NCI-H2227 treated with DMSO at 0.1 percent for 48 hours (cell line): ENCODE measurements at places on chromosomes 1 and 21.

GRCh38 chr21:43921979-43922945 lies 57.2 kb downstream of the AGPAT3 start:
- DNase-seq, result no peak

GRCh38 chr1:40956407-40956806 lies 23.1 kb upstream of the CTPS1 start:
- DNase-seq, result no peak

DNA sequence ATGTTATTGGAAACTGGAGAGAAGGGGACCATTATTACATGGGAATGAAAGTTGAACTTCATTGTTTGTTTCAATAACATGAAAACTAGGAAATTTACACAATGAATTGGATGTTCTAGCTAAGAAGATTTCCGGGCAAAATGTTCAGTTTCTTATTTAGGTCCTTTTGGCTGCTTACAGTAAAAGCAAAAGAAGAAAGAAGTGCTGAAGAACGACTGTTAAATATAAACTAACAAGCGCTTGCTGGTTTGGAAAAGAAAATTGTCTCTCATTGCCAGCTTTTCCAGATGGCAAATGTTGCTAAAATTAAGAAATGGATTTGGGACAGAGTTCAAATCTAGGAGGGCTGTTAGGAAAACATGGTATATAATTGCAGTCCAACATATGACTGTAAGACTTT lies 139.6 kb downstream of the ZNF644 start:
- no peak for DNase-seq

- DNase-seq, result no peak
These were observed 16.3 kb downstream of the SETD4 start for GRCh38 chr21:36044056-36044455.

GRCh38 chr1:239814306-239814881 lies 277.3 kb upstream of the FMN2 start:
- DNase-seq, result no peak

DNA sequence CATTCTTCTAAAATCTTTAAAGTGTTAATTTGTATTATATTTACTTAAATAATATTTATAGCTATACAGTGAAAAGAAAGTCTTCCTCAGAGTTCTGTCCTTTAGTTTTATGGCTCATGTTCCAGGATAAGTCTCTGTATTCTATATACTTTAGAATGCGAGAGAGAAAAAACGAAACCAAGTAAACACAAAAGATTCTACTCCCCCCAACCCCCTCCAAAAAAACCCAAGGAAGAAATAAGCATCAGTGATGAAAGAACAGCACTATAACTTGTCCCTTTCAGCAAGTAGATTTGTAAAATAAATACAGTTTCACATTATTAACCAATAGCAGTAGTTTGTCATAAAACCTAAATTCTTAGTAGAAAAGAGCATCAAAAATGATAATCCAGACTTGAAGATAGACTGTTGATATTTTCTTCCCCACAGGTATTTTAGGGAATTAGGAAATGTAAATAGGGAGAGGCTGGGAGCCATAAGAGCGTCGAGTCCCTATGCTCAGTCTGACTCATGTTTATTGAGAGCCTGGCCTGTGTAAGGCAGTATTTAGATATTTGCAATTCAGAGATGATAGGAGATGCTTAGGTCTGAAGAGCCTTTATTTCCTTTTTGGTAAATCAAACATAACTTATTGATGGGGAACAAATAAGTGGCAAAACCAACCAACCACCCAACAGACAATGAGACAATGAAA lies 35.5 kb downstream of the CDC14A start:
- no peak for DNase-seq

DNA sequence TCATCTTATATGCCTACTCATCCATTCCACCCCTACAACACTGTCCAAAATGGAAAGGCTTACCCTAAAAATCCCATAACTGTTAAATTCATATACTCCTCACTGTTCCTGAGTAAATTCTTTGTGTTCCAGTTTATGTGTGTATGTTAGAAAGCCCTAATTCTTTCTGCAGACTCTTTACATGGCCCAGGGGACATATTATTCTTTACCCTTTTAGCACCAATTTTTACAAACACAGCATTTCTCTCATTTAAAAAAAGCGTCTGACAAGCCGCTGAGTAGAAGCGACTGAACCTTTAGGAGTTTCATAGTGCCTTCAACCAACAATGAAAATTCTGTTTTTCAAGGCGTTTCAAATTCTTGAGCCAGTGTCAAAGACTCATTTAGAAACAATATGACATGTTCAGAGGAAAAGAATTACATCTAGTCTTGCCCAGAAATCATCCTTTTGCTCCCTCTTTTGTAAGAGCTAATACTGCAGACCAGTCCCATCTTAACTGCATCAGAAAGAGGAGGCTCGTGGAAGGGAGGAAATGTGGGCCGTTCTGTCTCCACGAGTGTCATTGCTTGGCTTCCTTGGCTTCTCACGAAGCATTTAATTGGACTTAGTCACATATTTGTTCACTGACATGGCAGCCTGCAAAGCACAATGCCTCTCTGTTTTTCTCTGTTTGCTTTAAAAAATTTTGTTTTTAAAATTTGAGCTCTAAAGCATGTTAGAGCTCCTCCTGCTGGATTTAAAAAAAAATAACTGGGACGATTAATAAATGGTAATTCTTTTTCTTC lies 21.3 kb upstream of the C1orf105 start:
- peak; percentile 52 for DNase-seq

DNA sequence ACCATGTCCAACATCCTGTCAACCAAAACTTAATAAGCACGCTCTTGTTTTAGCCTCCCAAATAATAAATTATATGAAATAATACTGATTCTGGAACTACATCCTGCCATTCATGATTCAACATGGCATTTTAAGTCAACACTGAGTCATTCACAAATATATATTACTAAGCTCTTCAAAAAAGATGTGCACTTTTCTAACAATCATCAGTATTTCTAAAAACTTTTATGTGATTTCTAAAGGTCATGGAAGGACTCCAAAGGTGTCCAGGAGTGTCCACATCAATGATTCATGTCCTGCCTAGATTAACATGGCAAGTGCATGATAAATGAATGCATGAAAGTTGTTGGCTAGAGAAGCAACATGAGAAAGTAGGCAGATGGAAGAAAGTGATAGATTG lies 51.6 kb downstream of the NEGR1 start:
- DNase-seq, result no peak

- DNase-seq, result peak; percentile 71
These were observed 66.5 kb upstream of the UBE2U start for GRCh38 chr1:64136752-64137411.

- DNase-seq, result peak; percentile 79
These were observed 92.9 kb downstream of the PIGK start for GRCh38 chr1:77126307-77126706.

DNA sequence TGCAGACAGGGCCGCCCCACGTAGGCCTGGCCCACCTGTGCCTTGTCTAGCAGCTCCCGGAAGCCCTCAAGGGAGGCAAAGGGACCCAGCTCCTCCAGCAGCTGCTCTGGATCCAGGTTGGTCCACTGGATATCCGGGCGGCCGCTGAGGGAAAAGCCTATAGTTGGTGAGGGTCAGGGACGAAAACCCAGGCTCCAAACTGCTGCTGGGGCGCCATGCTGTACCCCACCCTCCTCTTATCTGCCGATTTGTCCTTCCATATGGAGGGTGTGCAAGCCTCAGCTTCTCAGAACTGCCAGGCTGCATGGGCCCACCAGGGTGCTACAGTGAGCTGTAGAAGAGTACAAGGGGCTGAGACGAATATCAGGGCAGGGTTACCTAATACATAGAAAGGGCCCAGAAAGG lies 12.2 kb downstream of the PTCH2 start:
- no peak for DNase-seq

DNA sequence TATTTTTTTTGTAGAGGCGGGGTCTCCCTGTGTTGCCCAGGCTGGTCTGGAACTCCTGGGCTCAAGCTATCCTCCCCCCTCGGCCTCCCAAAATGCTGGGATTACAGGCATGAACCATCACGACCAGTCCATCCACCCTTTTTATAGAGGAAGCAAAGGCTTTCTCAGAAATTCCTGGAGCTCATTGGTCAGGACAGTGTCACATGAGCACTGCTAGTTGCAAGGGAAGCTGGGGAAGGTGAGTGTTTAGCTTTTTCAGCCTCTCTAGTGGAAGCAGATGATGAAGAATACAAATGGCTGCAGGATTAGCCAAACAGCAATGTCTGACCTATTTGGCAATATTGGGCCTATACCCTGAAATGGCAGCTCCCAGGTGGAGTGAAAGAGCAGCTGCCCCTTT lies 8.0 kb downstream of the IGFN1 start:
- no peak for DNase-seq

- DNase-seq, result no peak
These were observed 275.0 kb downstream of the AKT3 start for GRCh38 chr1:243575070-243575469.

- no peak for DNase-seq
These were observed 21.8 kb downstream of the TRPM2 start for GRCh38 chr21:44375281-44375651.

DNA sequence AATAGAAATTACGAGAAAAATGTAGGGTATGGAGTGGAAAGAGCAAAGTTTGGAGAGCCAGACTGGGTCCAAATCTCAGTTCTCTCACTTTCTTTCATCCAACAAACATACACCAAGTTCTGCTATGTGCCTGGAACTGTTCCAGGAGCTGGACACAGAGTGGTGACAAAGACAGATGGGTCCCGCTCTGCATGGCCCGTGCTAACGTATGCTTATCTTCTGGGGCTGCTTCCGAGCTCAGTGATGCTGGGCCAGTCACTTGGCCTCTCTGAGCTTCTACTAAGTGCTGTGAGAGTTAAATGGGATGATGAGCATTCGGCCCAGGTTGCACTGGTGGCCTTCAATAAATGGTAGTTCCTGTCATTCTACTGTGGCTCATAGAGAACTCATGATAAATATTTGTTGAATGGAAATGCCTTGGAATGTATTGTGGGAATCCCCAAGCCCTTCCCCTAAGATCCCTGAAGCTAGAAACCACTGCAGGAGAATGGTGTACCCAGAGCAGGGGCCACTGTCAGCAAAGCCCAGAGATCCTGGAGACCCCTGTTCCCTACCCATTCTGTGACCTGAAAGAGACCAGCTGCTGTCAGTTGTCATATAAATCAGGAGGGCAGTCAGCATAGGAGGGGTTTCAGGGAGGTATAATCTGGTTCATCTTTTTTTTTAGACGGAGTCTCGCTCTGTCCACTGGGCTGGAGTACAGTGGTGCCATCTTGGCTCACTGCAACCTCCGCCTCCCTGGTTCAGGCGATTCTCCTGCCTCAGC lies 3.8 kb downstream of the LEMD1 start:
- DNase-seq, result no peak

GRCh38 chr1:25971066-25971810 lies 26.6 kb downstream of the PAFAH2 start:
- no peak for DNase-seq

DNA sequence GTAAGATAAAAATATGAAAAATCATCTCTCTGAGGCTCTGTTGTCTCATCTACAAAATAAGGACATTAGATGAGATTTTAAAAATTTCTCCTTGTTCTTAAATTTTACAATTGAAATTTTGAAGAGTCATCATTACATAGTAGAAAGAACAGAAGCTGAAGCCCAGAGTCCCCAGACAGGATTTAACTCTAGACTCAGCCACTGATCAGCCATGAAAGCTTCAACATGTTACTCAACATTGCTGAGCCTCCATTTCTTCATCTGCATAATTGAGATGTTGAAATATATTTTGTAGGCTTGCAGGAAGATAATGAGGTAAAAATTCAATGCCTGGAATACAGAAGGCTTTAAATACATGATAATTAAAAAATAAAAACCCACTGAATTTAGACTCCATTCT lies 633.3 kb downstream of the LMO4 start:
- no peak for DNase-seq

- no peak for DNase-seq
These were observed 102.8 kb upstream of the COL24A1 start for GRCh38 chr1:86259390-86259789.

DNA sequence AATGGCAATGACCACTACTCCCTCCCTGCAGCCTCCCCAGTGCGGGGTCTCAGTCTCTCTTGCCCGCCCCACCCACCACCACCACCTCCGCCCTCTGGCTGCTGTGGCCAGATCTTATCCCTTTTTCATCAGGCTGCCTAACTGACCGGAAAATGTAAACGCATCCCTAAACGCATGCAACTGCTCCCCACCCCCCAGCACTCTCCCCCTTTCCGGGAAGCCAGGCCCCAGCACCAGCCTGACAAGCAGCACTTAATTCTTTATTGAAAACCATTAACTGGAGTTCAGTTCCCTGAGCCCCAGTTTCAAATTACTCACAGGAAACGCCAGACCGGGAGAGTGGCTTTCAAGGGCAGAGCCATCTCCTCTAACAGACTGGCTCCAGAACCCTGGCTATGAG lies 147.7 kb downstream of the DMRTA2 start:
- peak; percentile 46 for DNase-seq

- DNase-seq, result no peak
These were observed 52.7 kb upstream of the ATP5PO start for GRCh38 chr21:33968080-33968994.

DNA sequence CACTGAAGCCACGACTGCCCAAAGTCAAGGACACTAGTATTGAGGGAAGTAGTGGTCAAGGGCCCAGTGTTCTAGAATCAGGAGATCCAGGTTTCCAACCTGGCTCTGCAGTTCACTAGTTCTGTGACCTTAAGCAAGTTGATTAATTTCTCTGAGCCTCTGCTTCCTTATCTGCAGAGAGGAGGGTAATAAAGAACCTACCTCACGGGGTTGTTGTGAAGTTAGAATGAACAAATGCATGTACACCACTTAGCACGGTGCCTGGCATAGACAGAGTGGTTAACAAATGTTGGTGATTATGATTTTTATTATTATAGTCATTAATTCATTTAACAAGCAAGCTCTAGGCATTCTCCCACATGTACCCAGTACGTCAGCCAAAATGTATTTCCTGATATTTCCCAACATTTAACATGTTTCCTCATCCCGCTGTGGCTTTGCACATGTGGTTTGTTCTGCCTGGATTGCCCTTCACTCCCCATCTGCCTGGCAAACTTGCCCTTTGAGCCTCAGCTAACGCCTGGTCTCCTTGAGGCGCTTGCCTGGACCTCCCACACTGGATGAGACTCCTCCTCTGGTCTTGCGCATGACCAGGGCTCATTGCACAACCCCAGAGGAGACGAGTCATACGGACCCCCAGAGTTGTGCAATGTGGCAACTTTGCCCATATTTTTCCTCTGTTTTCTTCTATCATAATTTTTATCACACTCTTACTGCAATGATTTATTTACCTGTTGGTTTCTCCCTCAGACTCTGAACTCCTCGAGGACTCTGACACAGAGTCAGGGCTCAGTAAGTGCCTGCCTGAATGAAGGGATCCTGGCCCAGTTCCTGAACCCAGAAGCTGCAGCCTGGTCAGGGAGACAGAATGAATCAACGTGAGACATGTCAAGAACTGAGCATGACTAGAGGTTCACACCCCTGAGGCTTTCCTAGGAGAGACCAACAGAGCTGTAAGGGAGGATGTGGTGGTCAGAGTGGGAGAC lies 20.7 kb upstream of the MFSD2A start:
- no peak for DNase-seq

DNA sequence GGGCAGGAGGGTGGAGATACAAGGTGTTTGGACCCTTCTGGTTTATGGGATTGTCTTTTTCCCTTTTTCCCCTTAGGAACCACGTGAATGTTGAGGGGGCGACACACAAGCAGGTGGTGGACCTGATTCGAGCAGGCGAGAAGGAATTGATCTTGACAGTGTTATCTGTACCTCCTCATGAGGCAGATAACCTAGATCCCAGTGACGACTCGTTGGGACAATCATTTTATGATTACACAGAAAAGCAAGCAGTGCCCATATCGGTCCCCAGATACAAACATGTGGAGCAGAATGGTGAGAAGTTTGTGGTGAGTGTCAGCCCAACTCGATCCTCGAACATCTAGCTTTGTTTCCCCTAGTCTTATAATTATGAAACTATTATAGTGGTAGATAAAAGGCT lies 27.0 kb downstream of the SNX27 start:
- DNase-seq, result no peak
